ENCODE measurements at places on chromosomes 6 and 20. TPM values are rescaled to one million over a fixed set of nuclear protein-coding genes. Genes with fewer than 3 reads are reported as not detected.
A peak's percentile ranks its signal among the peaks of the same experiment; 100 is the strongest.

DNA sequence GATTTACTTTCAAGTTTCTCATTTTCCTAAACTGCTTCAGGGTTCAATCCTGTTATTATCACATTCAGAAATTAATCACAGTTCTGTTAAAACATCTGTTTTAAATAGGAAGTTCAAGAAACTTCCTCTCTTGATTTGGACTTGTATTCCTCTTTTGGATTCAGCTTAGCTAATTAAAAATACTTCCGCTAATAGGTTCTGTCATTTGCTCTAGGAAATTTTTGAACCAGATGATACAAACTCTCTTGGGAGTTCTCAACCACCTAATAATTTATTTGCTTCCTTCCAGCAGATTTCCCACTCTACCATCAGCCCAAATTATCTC, 15.9 kb upstream of the TMEM30A start:
- peaks cover 11% of the 10 kb centered on the region for H3K4me1 ChIP-seq
- no peak for DNase-seq
- peak overlapping the region; percentile 5 for H3K27ac ChIP-seq
- no peaks in the 10 kb centered on the region for H3K27me3 ChIP-seq
- H3K36me3 ChIP-seq: peaks cover 3% of the 10 kb centered on the region

The SLC17A3 gene
- not detected for total RNA-seq

GRCh38 chr6:121443971-121444541, 8.6 kb downstream of the GJA1 start:
- H3K36me3 ChIP-seq: peaks cover 14% of the 10 kb centered on the region
- no peak overlapping the region for H3K4me3 ChIP-seq
- H3K4me1 ChIP-seq: no peaks in the 10 kb centered on the region
- H3K27ac ChIP-seq: no peak overlapping the region

DNA sequence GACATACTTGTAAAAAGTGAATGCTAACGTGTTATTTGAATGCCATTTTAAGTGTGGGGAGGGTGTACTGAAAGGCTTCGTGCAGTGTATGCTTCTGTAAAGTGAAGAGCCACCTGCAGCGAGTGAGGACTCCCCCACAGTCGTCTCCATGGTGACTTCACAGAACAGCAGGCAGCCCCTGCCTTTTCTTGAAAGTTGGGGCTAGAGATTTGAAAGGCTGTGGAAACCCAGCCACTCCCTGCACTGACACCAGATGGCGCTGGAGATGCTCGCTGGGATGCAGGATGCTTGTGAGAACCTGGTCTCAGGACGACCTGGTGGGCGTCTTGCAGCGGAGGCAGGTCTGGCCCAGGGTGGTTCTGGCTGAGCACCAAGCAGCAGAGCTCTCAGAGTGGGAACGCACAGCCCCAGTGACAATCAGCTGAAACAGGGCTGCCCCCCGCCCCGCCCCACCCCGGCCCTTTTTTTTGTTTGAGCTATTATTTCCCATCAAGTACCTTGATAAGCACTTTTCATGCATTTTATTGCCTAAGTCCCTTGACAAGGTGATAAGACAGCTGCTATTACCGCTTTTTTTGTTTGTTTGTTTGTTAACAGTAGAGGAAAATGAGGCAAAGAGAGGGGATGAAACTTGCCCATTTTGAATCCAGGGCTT, 150.3 kb downstream of the SYCP2 start:
- H3K27me3 ChIP-seq: no peaks in the 10 kb centered on the region
- H3K4me1 ChIP-seq: no peaks in the 10 kb centered on the region
- DNase-seq: peak; percentile 35
- H3K36me3 ChIP-seq: no peaks in the 10 kb centered on the region
- no peak overlapping the region for H3K4me3 ChIP-seq
- H3K27ac ChIP-seq: no peak overlapping the region

The GUCA1A gene
- total RNA-seq: not detected

DNA sequence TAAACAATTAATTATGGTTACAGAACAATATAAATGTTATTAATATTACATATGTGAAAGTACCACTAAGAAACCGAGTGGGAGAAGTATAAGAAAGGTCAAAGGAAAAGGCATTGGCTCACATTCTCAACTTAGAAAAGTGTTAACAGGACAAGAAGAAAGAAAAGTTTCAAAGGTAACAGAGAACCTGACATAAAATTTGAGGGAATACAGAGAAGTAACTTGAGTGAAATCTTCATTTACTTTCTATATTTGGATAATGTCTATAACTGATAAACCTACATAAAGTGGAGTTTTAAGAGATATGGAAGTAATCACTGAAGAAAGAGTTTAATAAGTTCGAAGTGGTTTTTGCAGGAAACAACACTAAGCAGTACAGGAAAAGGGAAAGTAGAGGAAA, 30.1 kb downstream of the REPS1 start:
- no peaks in the 10 kb centered on the region for H3K27me3 ChIP-seq
- H3K4me1 ChIP-seq: peaks cover 14% of the 10 kb centered on the region
- H3K4me3 ChIP-seq: no peak overlapping the region
- H3K27ac ChIP-seq: no peak overlapping the region
- no peaks in the 10 kb centered on the region for H3K36me3 ChIP-seq

DNA sequence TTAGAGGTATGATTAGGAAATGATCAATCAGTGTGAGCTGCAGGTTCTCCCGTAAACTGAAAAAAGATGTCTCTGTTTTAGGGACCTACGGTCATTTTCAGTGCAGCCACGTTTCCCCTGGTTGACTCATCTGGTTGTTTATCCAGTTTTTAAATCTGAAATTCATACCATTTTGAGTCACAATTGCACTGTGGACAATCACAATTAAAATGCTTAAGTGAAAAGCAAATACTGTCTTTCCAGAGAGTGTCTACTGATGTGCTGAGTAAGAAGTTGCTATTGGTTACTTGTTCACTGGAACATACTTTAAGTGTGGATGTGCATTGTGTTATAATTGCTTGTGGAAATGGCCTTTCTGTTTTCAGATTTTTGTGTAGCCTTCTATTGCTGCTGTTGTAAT, 305.1 kb upstream of the SASH1 start:
- H3K27ac ChIP-seq: no peak overlapping the region
- no peaks in the 10 kb centered on the region for H3K4me1 ChIP-seq

DNA sequence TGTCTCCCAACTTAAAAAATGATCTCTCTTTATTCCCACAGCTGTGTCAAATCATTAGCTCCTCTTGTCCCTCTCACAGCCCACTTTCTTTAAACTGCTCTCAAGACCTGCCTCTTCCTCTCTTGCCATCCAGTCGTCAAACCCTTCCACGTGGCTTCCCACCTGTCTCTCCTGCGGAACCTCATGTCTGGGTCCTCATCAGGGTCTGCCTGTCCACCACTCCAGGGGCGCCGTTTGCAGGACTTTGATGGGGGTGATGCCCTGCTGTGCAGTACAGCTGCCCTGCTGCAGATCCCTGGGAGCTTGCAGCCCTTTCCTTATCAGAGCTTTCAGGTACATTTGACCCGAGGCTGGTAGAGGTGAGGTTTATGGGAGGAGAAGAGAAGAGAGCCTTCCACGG, 114.8 kb downstream of the DHX35 start:
- no peak overlapping the region for H3K27ac ChIP-seq
- no peak overlapping the region for H3K4me3 ChIP-seq
- DNase-seq: no peak
- peaks cover 5% of the 10 kb centered on the region for H3K27me3 ChIP-seq

DNA sequence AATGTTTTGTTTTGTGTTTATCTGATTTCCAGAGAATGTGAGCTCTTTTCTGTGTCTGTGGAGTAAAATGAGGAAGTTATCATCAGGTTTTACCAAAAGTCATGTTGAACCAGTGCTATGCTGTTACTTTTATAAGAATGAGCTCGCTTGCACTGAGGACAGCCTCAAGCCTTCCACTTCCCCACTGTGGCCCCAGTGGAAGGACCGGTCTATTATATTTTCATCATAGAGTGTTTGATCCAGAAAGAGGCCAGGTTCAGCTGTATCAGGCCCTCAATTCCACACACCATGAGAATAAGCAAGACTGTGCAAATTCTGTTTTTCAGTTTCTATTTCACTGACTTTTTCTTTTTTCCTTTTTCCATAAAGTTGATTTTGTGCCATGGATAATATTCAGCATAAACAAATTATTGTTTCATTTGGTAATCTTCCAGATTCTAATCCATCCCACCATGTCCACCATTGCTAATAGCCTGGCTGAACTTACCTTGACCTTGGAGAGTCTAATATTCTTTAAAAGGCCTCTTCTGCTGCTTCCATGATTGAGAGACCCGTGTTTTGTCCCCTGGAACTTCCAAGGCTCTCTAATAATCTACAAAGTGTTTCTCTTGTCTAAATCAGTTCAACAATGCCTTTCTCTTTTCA, 286.2 kb downstream of the THBS2 start:
- H3K27ac ChIP-seq: peak overlapping the region; percentile 34
- H3K36me3 ChIP-seq: no peaks in the 10 kb centered on the region
- H3K4me3 ChIP-seq: no peak overlapping the region
- H3K27me3 ChIP-seq: peaks cover 2% of the 10 kb centered on the region

DNA sequence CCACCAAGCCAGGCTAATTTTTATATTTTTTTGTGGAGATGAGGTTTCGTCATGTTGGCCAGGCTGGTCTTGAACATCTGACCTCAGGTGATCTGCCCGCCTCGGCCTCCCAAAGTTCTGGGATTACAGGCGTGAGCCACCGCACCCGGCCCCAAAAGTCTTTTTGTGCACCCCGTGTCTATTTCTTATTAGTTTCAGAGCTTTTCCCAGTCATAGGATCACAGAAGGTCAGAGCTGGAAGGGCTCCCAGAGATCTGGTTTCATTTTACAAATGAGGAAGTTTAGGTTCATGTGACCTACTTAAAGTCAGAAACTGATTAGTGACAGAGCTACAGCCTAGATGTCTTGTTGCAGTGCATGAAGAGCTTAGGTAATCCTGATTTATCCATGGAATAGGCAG, 1.6 kb upstream of the OGFRL1 start:
- peak overlapping the region; percentile 79 for H3K27ac ChIP-seq
- H3K36me3 ChIP-seq: no peaks in the 10 kb centered on the region
- no peak for DNase-seq
- no peak overlapping the region for H3K4me3 ChIP-seq
- H3K4me1 ChIP-seq: peaks cover 27% of the 10 kb centered on the region
- H3K27me3 ChIP-seq: no peaks in the 10 kb centered on the region

DNA sequence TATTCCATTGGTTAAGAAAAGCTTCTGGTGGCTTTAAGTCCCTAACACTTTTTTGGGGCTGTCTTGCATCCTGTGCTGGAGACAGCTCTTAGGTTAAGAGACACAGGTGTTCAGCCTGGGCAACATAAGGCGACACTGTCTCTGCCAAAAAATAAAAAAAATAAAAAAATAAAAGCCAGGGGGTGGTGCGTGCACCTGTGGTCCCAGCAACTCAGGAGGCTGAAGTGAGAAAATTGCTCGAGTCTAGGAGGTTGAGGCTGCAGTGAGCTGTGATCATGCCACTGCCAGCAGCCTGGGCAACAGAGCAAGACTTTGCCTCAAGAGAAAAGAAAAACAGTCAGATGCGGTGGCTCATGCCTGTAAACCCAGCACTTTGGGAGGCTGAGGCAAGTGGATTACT, 55.6 kb upstream of the ZMYND8 start:
- peak overlapping the region; percentile 72 for H3K27ac ChIP-seq
- no peaks in the 10 kb centered on the region for H3K36me3 ChIP-seq
- H3K27me3 ChIP-seq: no peaks in the 10 kb centered on the region
- H3K4me3 ChIP-seq: no peak overlapping the region

The OR2B6 gene
- not detected for total RNA-seq

DNA sequence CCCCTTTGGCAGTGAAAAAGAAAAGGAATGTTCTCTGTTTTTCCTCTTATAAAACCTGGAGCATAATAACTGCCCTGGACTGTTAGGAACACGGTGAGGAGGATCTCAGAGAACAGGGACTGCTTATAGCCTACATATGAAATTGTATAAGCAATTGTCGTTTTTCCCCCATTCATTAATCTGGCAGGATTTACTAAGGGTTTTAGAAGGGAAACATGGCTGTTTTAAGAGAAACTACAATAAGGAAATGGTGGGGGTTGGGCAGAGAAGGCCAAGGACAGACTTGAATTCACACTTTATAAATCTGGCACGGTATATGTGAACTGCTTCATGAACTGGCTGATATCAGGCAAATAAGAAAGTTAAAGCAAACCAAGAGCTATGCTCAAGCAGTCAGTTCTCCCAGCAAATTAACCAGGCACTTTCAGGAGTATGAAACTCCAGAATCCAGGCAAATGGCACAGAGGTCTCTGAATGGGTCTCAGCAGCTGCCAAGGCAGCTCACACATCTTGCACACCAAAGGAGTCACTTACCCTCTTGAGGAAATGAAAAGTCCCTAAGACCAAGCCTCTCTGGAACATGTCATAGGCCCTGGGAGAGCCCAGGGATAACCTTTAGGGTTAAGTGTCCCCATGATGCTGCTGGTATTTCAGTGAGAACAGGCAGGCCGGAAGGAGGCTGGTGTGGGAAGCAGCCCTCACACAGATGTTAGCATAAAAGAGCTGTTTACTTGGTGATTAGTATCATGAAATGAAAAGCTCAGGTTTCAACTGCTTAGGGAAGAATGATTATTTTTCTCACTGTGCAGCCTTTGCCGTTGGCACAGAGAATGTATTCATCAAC, 260.5 kb upstream of the MARCKS start:
- no peaks in the 10 kb centered on the region for H3K27me3 ChIP-seq
- no peak for DNase-seq
- no peaks in the 10 kb centered on the region for H3K36me3 ChIP-seq
- no peaks in the 10 kb centered on the region for H3K4me1 ChIP-seq
- H3K4me3 ChIP-seq: no peak overlapping the region

The ME1 gene
- 37.0 TPM for total RNA-seq

DNA sequence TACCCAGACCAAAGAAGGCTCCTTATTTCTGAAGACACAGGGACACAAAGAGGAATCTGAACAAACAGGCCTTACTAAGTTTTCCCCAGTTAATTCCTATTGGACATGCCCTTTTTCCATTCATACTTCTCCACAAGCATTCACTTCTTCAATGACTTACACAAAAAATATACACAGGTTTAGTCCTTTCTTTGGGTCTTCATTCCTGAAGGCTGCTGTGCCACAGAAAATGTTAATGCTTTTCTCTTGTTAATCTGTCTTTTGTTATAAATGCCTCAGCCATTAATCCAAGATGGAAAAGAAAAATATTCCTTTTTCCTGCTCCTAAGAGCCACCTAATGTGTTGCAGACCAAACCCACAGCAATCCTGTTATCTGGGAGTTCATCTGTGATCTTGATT, 71.2 kb downstream of the QRSL1 start:
- no peaks in the 10 kb centered on the region for H3K27me3 ChIP-seq
- no peaks in the 10 kb centered on the region for H3K36me3 ChIP-seq
- DNase-seq: no peak
- no peaks in the 10 kb centered on the region for H3K4me1 ChIP-seq

GRCh38 chr20:3674447-3674846, 7.4 kb downstream of the ADAM33 start:
- no peaks in the 10 kb centered on the region for H3K36me3 ChIP-seq
- DNase-seq: no peak
- no peak overlapping the region for H3K4me3 ChIP-seq
- H3K27ac ChIP-seq: no peak overlapping the region

- no peaks in the 10 kb centered on the region for H3K27me3 ChIP-seq
- H3K4me3 ChIP-seq: no peak overlapping the region
- H3K27ac ChIP-seq: no peak overlapping the region
- H3K36me3 ChIP-seq: no peaks in the 10 kb centered on the region
- H3K4me1 ChIP-seq: no peaks in the 10 kb centered on the region
Observed at GRCh38 chr6:166105341-166106075, 62.1 kb downstream of the TBXT start.

The GABRR1 gene
- not detected for total RNA-seq

- no peak for DNase-seq
- H3K4me3 ChIP-seq: no peak overlapping the region
- no peaks in the 10 kb centered on the region for H3K36me3 ChIP-seq
- H3K27me3 ChIP-seq: no peaks in the 10 kb centered on the region
Observed at GRCh38 chr6:26290941-26291340, 74.1 kb upstream of the BTN3A2 start.

GRCh38 chr6:26311385-26312095, 53.5 kb upstream of the BTN3A2 start:
- H3K27ac ChIP-seq: peak overlapping the region; percentile 81
- DNase-seq: no peak

- H3K4me3 ChIP-seq: no peak overlapping the region
- H3K27me3 ChIP-seq: no peaks in the 10 kb centered on the region
- no peak for DNase-seq
Observed at GRCh38 chr6:37838219-37838921, 18.8 kb downstream of the ZFAND3 start.
